DMS53 (cell line): ENCODE measurements at places on chromosomes 5 and 9.
A peak's percentile ranks its signal among the peaks of the same experiment; 100 is the strongest.

- DNase-seq: no peak
Observed at GRCh38 chr9:116162241-116162781, 8.7 kb downstream of the PAPPA start.

GRCh38 chr9:4559261-4560182 lies 69.3 kb downstream of the SLC1A1 start:
- DNase-seq: no peak

DNA sequence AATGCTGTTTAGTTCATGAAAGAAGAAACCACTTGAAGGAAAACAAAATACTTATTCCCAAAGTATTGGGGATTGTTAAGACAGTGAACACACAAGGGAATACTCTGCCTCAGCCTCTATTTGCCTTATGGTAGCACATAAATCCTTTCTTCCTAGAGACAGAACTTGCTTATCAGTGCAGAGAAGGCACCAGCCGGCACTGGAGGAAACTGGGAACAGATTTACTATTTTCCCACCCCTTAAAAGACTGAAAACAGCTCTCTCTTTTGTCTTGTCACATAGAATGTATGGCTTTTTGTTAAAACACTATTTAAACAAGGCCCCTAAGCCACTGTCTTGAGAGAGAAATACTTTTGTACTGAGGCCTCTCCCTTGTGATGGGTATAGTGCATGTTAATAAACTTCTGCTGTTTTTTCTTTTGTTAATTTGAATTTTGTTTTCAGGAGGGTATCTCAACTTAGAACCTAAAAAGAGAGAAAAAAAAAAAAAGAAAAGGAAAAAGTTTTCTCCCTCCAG lies 40.7 kb upstream of the EDIL3 start:
- DNase-seq: no peak

DNA sequence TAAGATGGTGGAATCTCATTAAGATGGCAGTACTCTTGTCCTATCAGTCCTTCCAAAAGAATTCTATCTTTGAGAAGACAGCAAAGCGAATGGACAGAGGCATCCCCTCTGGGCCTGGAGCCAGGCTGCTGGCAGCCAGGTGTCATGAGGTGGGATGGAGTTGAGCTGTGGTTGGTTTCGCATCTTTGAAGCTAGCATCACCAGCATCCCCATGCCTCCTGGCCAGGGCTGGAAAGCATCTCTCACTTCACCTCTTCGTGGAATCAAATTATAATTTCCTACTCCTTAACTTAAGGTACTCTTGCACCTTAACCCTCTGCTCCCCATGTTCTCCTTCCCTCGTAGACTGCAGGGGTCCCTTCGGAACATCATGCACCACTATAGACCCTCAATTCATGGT lies 248.3 kb downstream of the GADD45G start:
- DNase-seq: no peak

- no peak for DNase-seq
Observed at GRCh38 chr5:94761786-94762185, 143.3 kb downstream of the SLF1 start.

GRCh38 chr5:174567506-174568141 lies 156.8 kb upstream of the MSX2 start:
- DNase-seq: no peak

DNA sequence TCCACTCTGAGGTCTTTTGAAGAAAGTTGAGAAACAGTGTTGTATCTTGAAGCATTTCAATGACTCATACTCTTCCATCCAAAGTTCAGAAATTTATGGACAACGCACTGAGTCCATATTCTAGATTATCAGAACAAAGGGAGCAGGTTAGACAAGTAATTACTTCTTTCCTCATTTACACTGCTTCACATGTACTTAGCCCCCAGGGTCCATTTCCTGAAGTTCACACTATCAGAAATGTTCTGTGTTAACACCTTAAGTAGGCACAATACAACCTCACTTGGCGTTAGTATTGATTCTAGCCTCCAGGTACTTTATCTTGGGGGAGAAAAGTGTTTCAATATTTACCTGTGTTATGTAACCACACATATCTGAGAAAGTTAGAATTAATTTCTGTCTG lies 487.9 kb upstream of the DMAC1 start:
- DNase-seq: no peak

DNA sequence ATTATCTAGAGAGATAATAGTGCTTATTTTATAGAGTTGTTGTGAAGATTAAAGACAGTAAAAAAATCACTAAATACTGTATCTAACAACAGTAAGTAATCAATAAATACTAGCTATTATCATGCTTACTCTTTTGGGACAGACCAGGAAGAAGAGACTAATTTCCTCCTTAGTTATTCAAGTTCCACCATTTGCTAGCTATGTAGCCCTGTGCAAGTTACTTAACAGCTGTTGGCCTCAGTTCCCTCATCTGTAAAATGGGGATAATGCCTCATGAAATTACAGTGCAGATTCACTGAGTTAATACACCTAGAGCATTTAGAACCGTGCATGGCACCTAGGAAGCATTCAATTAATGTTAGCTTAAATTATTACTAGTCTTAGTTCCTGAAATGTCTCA lies 2.6 kb downstream of the RBM18 start:
- DNase-seq: no peak

- peak; percentile 23 for DNase-seq
Observed at GRCh38 chr5:85452322-85453025, 1067.8 kb upstream of the EDIL3 start.

- no peak for DNase-seq
Observed at GRCh38 chr5:11737010-11737409, 167.2 kb downstream of the CTNND2 start.

DNA sequence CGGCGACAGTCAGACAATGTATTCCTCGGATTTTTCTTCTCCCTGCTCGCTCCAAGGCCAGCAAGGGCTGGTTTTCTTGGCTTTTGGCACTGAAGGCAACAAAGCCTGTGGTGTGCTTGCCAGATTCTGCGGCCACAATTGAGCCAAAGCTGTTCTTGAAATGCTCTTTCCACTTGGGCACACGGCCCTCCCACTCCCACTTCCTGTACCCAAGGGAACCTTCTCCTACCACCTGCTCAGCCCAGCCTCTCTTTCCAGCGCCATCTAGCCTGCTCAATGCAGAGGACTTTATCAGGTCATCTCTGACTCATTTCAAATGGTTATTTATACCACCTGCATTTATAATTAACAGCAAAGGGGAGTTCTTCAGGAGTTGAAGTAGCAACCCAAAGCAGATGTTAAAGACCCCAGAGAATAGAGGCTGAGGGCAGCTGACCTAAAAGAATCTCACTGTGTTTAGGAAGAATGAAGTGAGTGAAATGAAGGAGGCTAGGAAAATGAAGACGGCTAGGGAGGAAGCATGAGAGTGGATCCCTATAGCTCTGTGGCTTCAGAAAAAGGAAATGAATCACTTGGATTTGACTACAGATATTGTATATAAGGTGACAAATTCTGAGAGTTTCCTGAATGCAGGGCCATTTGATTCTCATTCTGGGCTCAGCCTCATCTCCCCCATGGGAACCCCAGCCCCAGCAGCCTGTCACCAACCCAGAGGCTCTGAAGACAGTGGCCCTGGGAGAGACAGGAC lies 439.0 kb downstream of the ENC1 start:
- peak; percentile 65 for DNase-seq

DNA sequence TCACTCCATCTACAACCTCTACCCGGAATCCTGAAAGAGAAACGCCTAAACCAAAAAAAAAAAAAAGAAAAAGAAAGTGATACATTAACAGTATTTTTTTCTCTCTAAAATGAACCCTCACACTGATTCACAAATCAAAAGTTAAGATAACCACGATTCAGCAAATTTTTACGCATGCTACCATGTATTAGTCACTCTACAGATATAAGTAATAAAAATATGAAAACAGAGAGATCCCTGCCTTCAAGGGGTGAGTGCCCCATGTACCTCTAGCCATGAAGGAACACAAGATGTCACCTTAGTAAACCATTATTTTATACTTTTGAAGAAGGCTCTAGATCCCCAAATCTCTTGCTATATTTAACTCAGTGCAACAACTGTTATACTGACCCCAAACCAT lies 33.4 kb downstream of the CEMIP2 start:
- DNase-seq: no peak

DNA sequence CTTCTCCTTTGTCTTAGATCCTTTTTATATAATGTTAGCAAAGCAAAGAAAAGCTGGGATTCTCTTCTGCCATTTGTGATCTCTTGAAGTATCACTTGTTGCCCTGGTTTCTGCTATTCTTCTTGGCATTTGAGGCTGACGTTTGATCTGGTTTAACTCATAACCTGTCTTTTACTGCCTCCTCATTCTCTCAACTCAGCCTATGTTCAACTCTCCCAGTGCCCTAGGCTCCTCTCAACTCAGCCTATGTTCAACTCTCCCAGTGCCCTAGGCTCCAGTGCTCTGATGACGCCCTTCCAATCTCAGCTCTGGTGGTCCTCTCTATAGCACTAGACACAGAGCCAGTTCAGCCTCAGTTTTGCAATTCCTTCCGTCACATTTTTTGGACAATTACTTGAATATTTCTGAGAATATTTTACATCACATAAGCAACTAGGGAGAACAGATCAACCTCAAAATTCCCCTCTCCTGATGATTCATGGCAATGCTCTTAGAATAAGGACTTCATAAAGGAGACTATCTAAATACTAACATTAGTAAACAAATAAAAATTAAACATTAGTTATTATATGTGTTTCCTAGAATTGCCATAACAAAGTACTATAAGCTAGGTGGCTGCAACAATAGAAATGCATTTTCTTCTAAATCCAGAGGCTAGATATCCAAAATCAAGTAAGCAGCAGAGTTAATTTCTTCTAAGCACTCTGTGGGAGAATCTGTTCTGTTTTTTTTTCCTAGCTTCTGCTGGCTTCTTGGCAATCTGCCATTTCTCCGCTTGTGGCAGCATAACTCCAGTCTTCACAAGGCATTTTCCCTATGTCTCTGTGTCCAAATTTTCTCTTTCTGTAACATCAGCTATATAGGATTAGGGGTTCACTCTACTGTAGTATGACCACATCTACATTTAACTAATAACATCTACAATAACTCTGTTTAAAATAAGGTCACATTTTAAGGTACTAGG lies 662.1 kb upstream of the FTMT start:
- peak; percentile 60 for DNase-seq

- DNase-seq: no peak
Observed at GRCh38 chr9:34555002-34555348, 32.2 kb upstream of the ENHO start.
